ENCODE measurements at places on chromosomes 2 and 18. TPM values are rescaled to one million over a fixed set of nuclear protein-coding genes. Genes with fewer than 3 reads are reported as not detected.

GRCh38 chr2:106163948-106164545 is 30.1 kb downstream of the UXS1 start:
- DNase-seq, result no peak

DNA sequence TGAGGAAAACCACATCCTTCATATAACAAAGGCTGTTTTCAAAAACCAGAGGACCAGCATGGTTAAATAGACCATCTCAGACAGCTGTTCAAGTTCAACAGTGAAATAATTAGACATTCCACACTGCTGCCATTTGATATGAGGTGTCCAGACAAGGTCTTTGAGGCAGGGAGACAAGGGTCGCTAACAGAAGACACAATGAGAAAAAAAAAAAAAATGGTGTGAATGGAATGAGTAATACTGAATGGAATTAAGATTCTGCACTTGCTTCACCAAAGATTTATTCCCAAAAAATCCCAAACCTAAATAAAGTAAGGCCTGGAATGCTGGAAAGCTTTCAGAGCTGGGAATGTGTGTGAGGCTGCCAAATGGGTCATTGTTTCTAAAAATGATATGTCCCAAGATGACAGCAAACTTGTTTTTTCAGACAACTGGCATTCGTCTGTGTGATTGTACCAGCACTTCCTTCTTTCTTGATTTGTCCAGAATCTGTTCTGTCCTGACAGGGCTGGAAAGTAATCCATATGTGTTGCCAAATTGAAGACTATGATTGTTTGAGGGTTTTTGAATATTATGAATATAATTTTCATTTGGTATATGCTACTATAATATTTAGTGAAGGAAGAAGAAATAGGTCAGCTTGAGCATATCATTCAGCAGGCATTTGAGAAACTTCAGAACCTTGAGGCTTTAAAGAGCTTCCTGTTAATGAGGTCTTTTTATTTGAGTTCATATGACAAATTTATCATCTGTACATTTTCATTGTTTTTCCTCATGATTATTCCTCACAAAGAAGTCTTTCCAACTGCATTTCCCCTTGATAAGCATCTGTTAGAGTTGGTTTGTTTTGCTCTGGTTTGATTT is 85.2 kb upstream of the ITGA4 start:
- DNase-seq, result no peak

- no peak for DNase-seq
Observed at GRCh38 chr18:3250237-3251107, 2.9 kb downstream of the MYL12A start.

IL36G gene
- 0.24 TPM for total RNA-seq

RND3 gene
- 7.4 TPM for total RNA-seq

KIDINS220 gene
- 34.7 TPM for total RNA-seq

EPAS1 gene
- total RNA-seq, result 3.1 TPM
